Activated CD4-positive, alpha-beta T cell treated with anti-CD3 and anti-CD28 coated beads for 1 hour (primary cell): ENCODE measurements at places on chromosomes 5 and 9.
A peak's percentile ranks its signal among the peaks of the same experiment; 100 is the strongest.

DNA sequence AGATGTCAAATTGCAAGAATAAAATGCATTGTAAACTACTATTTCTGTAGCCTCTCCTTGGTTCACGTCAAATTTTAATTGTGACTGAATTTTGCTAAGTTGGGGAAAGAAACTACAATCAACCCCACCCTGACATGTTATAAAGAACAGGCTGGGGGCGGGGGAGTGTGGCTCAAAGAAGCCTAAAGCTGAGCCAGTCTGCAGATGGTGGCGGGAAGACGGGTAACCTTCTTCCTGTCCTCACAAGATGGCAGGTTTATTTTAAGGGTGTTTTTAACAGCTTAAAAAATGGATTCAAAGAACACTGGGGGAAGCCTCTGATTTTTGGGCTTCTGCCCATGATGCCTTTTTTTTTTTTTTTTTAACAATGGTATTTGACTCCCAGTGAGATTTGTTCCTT, 68.5 kb upstream of the MELK start:
- DNase-seq: no peak

DNA sequence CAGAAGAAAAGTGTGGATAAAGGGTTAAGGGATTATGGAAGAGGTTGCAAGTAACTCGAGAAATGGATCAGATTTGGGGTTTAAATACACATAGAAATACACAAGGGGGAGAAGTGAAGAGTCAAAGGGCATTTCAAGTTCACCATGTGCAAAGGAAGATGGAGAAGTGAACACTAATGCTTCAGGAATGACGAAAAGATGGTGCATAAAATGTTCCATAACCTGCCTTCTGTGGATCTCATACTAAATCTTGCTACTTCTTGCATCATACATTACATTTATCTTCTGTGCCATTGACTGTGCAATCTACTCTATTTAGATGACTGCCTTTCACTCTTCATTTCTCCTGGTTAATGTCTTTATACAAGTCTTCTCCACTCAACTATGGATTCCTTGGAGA, 5.7 kb upstream of the SMC2 start:
- no peak for DNase-seq

DNA sequence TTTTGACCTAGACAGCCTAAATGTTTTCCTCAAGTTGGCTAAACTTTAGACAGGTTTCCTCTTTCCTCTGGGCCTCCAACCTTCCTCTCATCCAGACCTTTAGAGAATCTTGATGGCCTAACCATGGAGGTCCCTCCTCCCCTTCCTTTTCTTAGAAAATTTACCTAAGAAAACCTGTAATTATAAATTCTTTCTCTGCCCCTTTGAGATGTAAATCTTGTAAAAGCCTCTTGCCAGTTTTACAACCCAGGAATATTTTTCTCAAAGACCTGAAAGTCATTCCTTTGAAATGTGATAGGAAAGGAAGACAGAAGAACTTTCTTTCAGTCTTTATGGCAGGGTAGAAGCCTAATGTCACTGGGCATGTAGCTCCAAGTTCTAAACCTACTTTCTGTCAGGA, 1752.6 kb upstream of the C9orf72 start:
- DNase-seq: no peak

DNA sequence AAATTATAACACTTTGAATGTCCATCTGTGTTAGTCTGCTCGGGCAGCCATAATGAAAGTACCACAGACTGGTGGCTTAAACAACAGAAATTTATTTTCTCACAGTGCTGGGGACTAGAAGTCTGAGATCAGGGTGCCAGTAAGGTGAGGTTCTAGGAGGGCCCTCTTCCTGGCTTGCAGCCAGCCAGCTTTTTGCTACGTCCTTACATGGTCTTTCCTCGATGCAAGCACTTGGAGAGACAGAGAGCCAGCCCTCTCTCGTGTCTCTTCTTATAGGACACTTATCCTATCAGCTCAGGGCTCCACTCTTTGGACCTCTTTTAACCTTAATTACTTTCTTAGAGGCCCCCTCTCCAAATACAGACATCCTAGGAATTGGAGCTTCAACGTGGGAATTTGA, 351.8 kb downstream of the SPOCK1 start:
- DNase-seq: no peak

- no peak for DNase-seq
Observed at GRCh38 chr5:14385019-14385418, 196.6 kb upstream of the OTULINL start.

GRCh38 chr9:89864257-89864656, 259.4 kb downstream of the GADD45G start:
- DNase-seq: no peak

DNA sequence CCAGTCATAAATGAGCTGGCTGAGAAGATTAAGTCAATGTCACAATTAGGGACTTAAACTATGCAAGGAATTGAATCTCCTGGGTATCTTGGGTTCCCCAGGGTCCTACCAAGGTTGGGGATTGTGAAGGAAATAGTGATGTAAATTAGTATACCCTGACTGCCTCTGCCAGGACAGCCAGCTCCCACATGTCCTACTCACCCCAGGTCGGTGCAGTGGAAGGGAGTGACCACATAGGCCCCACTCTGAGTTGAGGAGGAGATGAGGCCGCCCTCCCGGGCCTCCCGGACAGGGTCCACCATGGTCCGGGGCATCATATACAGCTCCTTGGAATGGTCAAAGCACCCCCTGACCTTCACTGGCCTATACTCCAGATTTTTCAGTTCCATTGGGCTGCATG, 2.7 kb downstream of the SURF1 start:
- DNase-seq: no peak

DNA sequence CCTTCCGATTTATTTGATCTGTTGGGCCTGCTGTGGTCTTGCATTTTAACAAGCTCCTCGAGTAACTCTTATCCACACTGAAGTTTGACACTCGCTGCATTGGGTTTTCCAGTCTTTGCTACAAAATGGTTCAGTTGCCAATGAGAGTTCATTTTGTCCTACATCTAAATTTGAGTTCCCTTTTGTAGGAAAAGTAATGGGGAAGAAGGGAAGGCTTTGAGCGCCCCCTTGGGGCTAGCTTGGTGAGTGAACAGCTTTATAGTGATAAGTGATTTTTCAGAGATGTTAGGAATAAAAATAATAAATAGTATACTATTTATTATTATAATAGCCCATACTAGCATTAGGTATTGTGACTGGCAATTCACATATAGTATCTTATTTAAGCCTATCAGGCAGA, 89.9 kb upstream of the GNAQ start:
- peak; percentile 32 for DNase-seq

DNA sequence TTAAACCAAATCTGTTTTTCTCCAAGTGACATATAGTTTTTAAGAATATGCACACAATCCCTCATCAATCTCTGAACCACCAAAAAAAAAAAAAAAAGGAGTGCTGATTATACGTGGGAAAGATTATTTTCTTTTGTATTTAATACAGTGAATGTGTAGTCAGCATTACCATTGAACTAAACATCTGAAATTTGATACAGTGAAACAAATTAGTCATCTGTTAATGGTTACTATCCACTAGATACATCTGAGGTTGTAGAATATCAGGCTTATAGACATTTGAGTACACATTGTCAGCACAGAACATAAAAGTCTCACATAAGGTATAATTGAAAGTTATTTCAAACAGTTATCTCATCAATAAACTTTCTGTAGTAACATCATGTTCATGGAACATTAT, 87.0 kb downstream of the SLF1 start:
- DNase-seq: no peak

DNA sequence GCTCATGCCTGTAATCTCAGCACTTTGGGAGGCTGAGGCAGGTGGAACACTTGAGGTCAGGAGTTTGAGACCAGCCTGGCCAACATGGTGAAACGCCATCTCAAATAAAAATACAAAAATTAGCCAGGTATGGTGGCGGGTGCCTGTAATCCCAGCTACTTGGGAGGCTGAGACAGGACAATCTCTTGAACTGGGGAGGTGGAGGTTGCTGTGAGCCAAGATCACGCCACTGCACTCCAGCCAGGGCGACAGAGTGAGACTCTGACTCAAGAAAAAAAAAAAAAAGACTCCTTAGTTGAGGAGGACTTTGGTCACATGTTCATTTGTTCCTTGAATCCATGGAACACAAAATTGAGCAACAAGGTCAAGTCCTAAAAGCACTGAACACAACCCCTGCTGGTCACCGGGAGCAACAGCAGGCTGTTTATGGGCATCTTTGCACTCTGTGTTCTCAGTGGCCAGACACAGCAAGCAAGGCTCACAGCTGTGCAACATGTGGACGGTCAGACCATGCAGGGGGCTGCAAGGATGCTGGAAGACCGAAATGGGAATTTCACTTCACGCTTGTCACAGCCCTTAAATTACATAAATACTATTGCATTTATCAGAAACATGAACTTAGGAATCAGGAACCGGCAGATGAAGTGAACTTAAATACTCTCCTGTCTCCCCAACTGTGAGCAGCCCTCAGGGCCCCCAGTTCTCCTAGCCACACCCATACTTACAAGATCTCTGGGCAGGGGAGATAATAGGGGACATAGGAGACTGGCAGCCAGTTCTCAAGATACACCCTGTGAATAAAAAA, 2.8 kb downstream of the GBGT1 start:
- DNase-seq: no peak

- DNase-seq: no peak
Observed at GRCh38 chr5:10452768-10453331, 11.2 kb downstream of the ROPN1L start.
